Upper lobe of right lung (tissue), 1 donor: ENCODE measurements at places on chromosomes 4 and X.

GRCh38 chr4:150316332-150317205, 238.3 kb downstream of the DCLK2 start:
- no peak for DNase-seq
- H3K27ac ChIP-seq = no peak overlapping the region
- no peaks in the 10 kb centered on the region for H3K36me3 ChIP-seq
- H3K4me1 ChIP-seq = no peaks in the 10 kb centered on the region

DNA sequence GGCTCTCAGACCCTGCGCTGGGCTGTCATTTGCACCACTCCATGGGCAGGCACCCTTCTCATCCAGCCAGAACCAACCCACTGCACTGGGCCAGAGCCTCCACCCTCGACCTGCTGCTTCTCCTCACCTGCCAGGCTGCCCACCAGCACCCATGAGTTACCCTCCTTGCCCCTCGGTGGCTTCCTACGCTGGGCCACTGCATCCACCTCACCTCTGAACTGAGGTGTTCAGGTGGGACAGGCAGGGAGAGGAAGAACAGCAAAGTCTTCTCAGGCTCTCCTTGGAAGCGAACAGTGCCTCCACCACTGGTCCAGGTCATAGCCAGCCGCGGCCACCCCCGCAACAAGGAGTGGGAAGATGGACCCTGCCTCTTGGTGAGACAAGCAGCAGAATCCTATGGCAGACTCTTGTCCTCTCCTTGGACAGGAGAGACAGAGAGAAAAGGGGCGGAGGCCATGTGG, 32.4 kb upstream of the HMX1 start:
- peak; percentile 38 for DNase-seq
- no peaks in the 10 kb centered on the region for H3K36me3 ChIP-seq
- H3K4me3 ChIP-seq = no peak overlapping the region
- H3K4me1 ChIP-seq = no peaks in the 10 kb centered on the region

DNA sequence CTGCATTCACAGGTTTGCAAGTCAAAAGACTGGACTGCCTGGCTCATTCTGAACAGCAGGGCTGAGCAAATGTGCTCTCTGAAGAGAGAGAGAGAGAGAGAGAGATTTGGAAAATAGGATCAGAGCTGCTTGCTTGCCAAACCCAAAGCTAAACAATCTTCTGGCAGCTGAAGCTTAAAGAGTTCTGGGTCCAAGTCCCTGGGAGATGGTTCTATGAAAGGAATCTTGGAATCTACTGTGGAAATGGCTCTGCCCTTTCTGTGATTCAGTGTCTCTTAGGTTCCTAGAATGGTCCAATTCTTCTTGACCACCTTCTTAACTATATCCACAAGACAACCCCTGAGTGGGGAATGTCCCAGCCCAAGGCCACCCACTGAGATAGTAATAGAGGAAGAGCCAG, 66.1 kb upstream of the EFNB1 start:
- no peak overlapping the region for H3K4me3 ChIP-seq
- no peaks in the 10 kb centered on the region for H3K4me1 ChIP-seq
- DNase-seq = no peak
- no peaks in the 10 kb centered on the region for H3K36me3 ChIP-seq
- H3K27me3 ChIP-seq = no peaks in the 10 kb centered on the region
- H3K27ac ChIP-seq = no peak overlapping the region

DNA sequence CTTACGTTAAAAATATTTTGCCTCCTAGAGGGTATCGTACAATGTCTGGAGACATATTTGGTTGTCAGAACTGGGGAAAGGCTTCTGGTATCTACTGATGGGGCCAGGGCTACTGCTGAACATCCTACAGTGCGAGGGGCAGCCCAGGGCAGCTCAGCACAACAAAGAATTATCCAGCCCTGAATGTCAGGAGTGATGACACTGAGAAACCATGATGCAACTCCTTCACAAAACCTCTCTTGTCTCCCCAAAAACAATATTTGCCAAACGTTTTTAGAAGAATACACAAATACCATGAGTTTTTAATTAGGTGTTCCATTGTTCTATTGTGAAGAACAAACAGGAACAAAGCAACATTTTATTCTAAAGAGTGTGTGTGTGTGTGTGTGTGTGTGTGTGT, 43.4 kb upstream of the CLNK start:
- no peak for DNase-seq
- H3K4me1 ChIP-seq = no peaks in the 10 kb centered on the region
- H3K27ac ChIP-seq = no peak overlapping the region
- no peaks in the 10 kb centered on the region for H3K36me3 ChIP-seq
- no peak overlapping the region for H3K4me3 ChIP-seq

DNA sequence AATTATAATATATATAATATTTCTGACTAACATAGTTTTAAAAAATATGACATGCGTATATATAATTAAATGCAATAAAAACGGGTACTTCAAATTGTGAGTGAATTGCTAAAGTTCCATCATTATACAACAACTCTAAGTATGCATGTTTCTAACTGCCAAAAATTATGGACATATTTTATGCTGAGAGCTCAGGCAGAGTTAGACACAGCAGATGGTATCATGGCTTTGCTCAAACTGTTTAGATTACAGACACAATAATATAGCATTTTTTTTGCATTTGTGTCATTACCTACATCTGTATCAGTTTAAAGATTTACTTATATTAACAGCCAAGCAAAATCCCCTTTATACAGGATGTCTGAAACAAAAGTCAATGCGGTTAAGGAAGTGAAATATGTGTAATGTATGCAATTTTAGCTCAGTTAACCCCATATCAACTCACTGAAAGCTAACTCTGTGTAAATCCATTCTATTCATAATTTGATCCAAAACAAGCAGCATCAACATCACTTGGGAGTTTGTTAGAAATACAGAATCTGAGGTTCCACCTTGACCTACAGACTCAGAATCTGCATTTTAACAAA, 119.1 kb upstream of the CNKSR2 start:
- no peak overlapping the region for H3K4me3 ChIP-seq
- DNase-seq = no peak
- no peaks in the 10 kb centered on the region for H3K4me1 ChIP-seq
- H3K27ac ChIP-seq = no peak overlapping the region
- no peaks in the 10 kb centered on the region for H3K36me3 ChIP-seq
- H3K27me3 ChIP-seq = no peaks in the 10 kb centered on the region

DNA sequence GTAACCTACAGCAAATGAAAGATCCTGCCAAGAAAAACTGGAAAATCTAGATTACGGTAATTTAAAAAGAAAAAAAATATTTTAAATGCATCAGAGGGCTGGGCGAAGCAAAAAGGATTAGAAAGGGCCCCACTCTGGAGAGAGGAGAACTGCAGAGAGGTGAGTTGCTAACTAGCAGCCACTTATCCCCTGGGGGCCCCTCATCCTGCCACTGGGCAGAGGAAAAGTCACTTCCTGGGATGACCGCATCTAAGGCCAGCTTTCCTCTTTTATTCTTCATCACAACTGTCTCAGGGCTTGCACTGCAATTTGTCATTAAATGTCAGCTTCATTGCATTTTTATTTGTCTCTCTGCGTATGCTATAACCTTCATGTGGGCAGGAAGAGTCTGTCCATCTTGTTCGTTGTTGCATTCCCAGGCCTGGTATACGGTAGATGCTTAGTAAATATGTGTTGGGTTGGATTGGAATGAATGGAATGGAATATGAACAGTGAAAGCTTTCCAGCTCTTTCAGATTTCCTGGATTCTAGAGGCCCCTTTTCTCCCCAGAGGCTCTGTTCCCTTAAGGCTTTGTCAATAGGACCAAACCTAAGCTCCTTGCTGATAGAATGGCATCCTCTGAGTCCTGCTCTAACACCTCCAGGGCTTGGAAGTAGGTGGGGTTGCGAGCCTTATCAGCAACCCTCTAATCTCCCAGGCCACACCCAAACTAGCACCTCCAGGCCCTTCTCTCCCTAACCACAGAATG, 58.9 kb downstream of the TLR10 start:
- H3K36me3 ChIP-seq = no peaks in the 10 kb centered on the region
- no peaks in the 10 kb centered on the region for H3K27me3 ChIP-seq
- H3K4me1 ChIP-seq = no peaks in the 10 kb centered on the region
- no peak overlapping the region for H3K4me3 ChIP-seq

DNA sequence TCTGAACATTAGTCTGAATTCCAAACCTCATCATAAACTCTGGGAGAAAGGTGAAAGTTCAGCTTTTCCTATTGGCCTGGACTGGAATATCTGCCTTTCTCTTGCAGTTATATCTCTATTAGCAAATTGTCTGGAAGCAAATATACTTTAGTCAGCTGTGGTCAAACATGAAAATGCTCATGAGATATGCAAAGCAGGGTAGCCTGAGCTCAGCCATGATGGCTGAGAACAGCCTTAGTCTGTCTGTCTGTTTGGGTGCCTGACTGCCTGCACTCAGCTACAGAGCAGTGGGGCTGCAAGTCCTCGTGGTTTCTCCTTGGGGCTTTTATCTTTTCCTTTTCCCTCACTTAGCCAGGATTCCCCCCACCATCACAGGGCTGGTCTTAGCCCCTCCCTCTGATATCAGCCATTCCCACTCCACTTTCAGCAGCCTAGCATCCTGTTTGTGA, 19.5 kb upstream of the PGRMC2 start:
- DNase-seq = no peak
- H3K27me3 ChIP-seq = no peaks in the 10 kb centered on the region

- no peaks in the 10 kb centered on the region for H3K36me3 ChIP-seq
- no peak overlapping the region for H3K27ac ChIP-seq
- no peak for DNase-seq
- no peak overlapping the region for H3K4me3 ChIP-seq
- H3K4me1 ChIP-seq = no peaks in the 10 kb centered on the region
These were observed 52.8 kb upstream of the ANKRD17 start for GRCh38 chr4:73311428-73311827.

GRCh38 chrX:19882066-19882775, 5.2 kb downstream of the SH3KBP1 start:
- no peaks in the 10 kb centered on the region for H3K27me3 ChIP-seq
- no peaks in the 10 kb centered on the region for H3K36me3 ChIP-seq

GRCh38 chr4:156734965-156735895, 236.4 kb downstream of the PDGFC start:
- no peaks in the 10 kb centered on the region for H3K4me1 ChIP-seq
- no peaks in the 10 kb centered on the region for H3K27me3 ChIP-seq
- DNase-seq = no peak
- no peak overlapping the region for H3K4me3 ChIP-seq

DNA sequence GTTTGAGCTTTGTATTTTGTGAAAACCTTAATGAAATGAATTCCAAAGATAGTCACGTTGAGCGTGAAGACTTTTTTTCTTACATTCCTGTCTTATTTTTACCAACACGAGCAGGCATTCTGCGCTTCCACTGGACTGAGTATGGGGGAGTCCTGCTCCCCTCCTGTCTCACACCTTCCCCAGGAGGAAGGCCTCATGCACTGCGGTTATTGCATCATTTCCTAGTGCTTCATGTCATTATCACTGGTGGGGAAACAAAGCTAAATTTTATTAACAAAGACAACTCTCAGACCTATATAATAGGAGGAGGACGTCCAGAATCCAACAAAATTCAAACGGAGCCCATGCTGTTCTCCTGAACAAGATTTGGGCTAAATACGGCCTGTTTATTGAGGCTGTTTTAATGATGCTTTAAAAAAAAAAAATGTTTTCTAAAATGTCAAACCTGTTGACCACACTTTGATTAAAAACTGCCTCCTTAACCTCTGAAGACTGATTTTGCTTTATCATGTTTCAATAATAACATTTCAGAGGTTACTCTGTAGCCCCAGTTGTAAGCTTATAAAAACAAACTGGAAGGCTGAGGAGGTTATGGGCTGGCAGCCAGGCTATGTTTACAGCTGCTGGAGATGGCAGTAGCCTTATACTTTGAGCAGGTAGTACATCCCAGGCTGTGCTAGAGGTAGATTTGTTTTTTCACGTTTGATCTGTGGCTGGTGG, 118.0 kb downstream of the SOWAHB start:
- no peak overlapping the region for H3K4me3 ChIP-seq
- no peak overlapping the region for H3K27ac ChIP-seq
- DNase-seq = no peak

DNA sequence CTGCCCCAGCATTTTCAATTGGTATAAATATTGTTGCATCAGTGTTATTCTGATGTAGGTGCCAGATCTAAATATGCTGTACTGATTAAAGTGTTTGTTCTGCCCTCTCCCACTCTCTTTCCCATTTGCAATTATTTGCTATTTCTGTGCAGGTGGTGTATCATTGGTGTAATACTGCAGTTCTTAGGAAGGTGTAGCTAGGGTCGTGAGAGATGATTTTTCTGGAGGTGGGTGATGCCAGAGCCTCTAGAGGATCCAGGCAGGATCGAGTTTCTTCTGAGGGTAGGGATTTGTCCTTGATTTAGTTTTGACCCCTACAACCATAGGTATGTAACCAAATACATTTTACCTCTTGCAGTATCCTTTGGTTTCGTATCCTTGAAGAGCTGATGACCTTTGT, 1.9 kb downstream of the SMAD1 start:
- peaks cover 21% of the 10 kb centered on the region for H3K4me1 ChIP-seq
- H3K27ac ChIP-seq = peak overlapping the region; percentile 93

- H3K36me3 ChIP-seq = no peaks in the 10 kb centered on the region
- H3K27me3 ChIP-seq = no peaks in the 10 kb centered on the region
- no peak for DNase-seq
- H3K4me3 ChIP-seq = no peak overlapping the region
- H3K27ac ChIP-seq = no peak overlapping the region
- no peaks in the 10 kb centered on the region for H3K4me1 ChIP-seq
These were observed 423.1 kb downstream of the KCTD8 start for GRCh38 chr4:44025376-44026020.

DNA sequence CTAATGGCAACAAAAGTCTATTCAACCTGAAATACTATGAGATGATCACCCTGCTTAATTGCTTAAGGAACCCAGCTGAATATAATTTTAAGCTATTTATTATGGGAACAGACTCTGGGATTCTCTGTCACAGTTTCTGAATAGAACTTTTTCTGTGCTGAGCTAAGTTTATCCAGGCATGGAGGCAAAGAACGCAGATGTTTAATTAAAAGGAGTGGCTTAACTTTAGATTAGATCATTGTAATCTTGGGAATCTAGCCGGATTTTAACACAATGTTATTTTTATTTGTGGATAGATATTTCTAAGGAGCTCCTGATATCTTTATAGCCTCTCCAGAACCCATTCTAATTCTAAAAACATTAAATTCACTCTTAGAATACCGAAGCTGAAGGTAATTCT, 353.4 kb downstream of the STIM2 start:
- DNase-seq = no peak
- no peak overlapping the region for H3K27ac ChIP-seq
- H3K36me3 ChIP-seq = no peaks in the 10 kb centered on the region
- H3K27me3 ChIP-seq = no peaks in the 10 kb centered on the region
- H3K4me1 ChIP-seq = no peaks in the 10 kb centered on the region
- H3K4me3 ChIP-seq = no peak overlapping the region
